Renal cortical epithelial cell (primary cell): ENCODE measurements at places on chromosomes 6 and 20.

DNA sequence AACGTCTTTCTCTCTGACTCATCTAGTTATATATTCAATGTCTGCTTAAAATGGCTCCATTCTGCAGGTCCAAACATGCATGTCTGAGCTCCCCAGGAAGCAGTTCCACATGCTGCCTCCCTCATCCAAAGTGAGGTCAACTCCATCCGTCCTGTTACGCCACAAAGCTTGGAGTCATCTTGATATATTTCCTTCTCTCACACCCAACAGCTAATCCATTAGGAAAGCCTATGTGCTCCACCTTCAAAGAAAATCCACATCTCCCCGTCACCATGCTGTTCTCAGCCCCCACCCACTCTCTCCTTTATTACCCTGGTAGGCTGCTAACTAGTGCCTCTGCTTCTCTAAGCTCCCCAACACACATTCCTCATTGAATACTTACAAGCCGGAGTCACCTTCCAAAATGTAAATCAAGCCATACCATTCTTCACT is 130.2 kb upstream of the SYNDIG1 start:
- DNase-seq, result peak; percentile 2

DNA sequence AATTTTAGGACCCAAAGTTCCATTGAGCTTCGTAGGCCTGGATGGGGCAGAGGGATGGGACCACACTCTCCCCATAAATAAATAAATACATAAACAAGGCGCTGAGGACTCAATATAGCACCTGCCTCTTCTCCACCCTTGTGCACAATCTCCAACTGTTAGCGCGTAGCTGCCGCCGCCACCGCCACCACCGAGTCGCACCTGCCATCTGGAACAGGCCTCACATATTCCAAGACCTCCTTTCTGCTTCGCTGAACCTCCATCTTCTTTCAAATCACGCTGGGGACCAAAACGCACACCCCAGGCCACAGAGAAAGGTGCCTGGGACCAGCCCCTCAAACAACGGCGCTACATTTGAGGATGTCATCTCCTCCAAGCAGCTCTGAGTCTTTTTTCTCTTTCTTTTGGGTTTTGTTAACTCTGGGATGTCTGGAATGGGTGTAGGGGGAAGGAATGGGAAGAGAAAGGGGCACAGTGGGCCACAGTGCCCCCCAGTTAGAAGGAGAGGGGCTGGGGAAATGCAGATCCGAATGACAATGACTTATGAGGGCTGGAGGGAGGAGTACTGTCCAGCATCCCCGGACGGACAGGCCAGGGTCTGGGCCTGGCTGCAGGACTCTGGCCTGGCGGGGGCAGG is 49.7 kb downstream of the NOL4L start:
- DNase-seq, result no peak

GRCh38 chr6:53426667-53427270 is 78.0 kb upstream of the ELOVL5 start:
- DNase-seq, result no peak

DNA sequence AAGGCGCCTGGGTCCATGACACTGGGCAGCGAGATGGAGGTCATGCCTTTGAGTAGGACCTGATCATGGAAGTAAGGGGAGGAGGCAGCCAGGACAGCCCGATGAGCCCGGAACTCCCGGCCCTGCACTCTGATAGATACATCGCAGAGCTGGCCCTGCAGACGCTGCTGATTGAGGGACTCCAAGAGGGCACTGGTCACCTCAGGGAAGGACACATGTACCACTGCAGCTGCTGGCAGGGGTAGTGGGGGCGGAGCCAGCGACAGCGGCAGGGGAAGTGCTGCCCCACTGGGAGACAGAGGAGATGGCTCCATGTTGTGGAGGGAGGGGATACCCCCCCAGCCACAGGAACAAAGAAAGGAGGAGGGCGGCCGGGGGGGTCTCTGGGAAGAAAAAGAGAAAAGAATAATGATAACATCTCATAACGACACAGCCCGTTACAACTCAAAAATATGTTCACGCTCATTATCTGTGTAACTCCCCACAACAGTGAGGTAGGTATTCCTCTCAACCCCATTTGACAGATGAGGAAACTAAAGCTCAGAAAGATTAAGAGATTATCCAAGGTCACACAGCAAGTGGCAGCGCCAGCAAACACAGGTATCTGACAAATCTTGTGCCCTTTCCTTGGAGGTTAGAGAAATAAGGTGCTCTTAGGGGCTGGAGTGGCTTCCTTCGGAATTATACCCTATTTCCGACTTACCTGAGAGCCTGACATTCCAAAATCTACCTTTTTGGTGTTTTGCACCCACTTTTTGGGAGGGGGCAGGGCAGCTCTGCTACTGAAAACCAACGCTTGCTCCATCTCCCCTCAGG is 733 bp downstream of the ZBTB22 start:
- DNase-seq, result no peak

GRCh38 chr6:46993846-46994245 is 48.3 kb downstream of the ADGRF1 start:
- DNase-seq, result peak; percentile 98

- peak; percentile 32 for DNase-seq
Observed at GRCh38 chr6:36949636-36950035, 4.9 kb upstream of the PI16 start.

DNA sequence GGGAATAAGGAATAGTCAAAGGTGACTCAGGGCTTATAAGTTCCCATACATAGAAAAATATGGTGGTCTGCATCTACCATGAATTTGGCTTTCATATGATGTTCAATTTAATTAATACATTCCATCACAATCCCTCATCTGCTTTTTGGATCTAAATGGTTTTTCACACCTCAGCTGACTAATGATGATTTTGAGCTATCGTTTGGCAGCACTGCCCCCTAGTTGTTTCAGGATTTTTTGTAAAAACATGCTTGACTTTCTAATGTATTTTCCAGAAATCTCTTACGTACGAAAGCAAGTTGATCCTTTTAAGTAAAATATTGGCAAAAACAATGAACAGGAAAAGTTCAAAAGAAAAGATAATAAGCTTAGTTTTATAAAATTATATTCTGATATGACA is 408.6 kb upstream of the ADGRB3 start:
- DNase-seq, result peak; percentile 2

DNA sequence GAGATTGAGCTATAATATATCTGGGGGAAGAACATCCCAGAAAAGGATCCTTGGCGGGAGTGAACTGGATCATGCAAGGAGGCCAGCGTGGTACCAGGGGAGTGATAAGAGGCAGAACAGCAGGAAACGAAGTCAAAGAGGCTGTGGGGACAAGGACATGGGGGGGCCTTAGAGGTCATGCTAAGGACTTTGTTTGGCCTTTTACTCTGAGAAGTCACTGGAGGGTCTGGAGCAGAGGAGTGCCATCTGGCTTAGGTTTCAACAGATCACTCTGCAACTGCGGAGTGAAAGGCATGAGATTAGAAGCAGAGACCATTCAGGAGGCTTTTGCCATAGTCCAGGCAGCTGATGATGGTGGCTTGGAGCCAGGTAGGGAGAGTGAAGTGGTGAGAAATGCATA is 24.3 kb downstream of the MRAP2 start:
- no peak for DNase-seq
